ENCODE measurements at places on chromosomes 5 and 9.

DNA sequence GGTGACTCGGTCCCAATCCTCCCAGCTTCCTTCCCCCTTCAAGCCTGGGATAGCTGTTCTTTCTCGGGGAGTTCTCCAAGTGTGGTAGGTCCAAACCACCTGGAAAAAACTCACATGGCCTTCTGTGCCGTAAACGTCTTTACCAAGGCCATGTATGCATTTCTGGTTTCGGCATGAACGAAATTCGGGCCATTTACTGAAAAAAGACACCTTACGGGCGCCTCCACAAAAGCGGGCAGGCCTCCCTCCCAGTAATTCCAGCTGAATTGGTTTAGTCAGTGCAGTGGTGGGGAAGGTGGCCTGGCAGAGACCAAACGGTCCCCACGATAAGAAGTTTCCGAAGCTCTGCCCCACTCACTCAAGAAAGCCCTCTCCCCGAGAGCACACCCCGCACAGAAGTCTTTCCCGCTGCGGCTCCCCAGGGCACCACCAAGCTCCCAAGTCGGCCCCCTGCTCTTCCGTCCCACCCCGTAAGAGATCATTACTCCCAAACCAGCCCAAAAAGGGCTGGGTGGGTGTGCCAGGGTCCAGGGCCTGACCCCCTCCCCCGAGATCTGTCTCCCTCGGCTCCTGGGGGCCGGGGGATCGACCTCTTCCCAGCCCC lies 86.3 kb upstream of the MELK start:
- peak; percentile 30 for DNase-seq

DNA sequence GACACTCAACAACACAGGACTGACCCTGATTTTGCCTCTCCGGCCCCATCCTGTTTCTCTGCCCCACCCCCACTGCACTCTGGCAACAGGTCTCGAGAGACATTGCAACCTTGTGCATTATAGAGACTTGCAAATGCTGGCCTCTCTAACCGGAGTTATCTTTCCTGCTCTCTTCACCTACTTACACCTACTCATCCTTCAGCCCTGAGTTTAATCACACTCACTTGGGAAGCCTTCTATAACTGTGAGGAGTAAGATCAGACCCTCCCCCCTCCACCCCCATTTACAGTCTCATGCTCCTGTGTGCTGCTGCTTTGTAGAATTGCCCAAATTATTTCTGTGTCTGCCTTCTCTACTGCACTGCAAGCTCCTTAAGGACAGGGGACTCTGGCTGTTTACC lies 42.8 kb downstream of the WWC1 start:
- no peak for DNase-seq

DNA sequence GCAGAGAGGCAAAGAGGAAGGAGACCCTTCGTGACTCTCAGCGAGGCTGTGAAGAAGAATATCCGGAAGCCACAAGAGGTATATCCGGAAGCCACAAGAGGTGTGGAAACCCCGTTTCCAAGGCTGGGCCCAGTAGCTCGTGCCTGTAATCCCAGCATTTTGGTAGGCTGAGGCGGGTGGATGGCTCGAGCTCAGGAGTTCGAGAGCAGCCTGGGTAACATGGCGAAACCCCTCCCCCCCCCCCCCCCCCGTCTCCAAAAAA lies 612 bp upstream of the BBLN start:
- peak; percentile 91 for DNase-seq

DNA sequence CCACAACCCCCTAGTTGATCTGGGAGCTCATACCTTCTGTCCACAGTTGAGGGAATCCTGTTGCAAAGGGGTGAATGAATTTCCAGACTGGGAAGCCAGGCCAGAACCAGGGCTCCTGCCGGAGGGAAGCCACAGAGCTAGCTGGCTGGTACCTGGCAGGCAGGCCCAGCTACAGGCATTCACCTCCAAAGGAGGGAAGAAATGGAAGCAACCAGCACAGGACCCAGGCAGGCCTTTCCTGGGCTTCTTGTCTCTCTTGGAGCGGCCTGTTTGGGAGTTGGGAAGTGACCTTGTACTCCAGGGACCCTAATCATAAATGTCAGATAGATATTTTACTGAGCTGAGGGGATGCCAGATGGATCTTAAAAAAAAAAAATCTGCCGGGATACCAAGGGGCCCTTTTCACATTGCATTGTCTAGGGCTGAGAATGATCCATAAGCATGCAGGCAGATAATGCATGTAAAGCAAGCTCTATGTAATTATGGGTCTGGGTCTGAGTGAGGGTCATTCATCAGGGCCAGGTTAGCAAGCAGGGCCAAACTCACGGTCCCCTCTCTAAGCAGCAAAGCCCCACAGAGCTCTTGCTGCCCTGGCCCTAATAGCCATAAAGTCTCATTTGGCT lies 8.4 kb downstream of the NR2F1 start:
- no peak for DNase-seq

- DNase-seq, result no peak
These were observed 1.1 kb downstream of the ELOVL7 start for GRCh38 chr5:60842871-60843385.

DNA sequence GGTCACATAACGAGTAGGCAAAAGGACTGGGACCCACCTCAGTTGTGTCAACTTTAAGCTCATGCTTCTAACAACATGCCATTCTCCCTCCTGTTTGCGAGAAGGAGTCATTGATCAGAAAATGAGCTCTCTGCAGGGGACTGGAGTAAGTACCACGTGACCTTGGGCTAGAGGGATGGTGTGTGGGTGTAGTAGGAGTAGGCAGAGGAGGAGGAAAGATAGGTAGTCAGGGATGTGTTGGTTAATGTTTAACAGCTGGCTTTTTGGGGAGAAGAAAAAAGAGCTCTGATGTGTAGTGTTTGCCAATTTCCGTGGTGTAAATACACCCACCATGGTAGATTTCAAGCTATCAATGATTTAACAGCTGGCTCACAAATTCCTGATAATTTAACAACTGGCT lies 160.3 kb upstream of the TBC1D2 start:
- no peak for DNase-seq

DNA sequence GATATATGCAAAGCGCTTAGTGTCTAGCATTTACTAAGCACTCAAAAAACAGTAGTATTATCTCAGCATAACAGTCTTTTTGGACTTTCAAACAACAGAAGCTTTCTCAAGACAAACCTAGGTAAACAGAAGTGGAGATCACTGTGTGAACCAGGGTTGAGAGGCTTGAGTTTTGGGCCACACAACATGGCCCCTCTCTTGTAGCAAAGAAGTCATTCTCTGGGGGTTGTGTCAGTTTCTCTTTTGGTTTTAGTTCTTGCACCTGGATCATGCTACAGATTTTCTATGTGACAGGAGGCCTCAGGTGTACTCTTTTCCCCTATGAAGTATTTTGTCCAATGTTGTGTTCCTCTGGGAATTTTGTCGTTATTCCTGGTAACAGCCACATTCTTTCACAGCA lies 30.0 kb downstream of the INSYN2B start:
- DNase-seq, result no peak
